ENCODE measurements at places on chromosomes 3 and 15. TPM values are rescaled to one million over a fixed set of nuclear protein-coding genes. Genes with fewer than 3 reads are reported as not detected.

The GPR149 gene
- polyA plus RNA-seq: not detected

- no peaks in the 10 kb centered on the region for H3K4me1 ChIP-seq
- DNase-seq: no peak
- H3K36me3 ChIP-seq: no peaks in the 10 kb centered on the region
- no peak overlapping the region for H3K4me3 ChIP-seq
- no peaks in the 10 kb centered on the region for H3K27me3 ChIP-seq
Measured at GRCh38 chr15:81491414-81492096, 117.5 kb upstream of the TMC3 start.

DNA sequence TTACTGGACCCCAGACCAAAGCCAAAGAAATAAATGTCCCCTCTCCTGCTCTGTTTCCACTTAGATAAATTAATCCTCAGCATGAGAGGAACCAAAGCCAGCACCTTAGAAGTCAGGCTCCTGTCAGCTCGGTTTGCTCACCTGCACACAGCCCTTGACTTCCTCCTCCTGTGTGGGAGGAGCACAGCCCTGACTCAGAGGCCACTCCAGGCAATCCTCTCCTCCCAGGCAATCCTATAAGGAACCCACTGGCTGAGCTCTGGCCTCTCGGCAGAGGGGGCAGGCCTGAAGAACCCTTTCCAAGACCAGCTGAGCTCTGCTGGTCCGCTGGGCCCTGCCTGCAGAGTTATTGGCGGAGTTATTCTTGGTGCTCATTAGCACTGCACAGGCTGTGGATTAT is 30.8 kb downstream of the LIPC start:
- peaks cover 94% of the 10 kb centered on the region for H3K4me1 ChIP-seq
- DNase-seq: no peak
- no peaks in the 10 kb centered on the region for H3K27me3 ChIP-seq

DNA sequence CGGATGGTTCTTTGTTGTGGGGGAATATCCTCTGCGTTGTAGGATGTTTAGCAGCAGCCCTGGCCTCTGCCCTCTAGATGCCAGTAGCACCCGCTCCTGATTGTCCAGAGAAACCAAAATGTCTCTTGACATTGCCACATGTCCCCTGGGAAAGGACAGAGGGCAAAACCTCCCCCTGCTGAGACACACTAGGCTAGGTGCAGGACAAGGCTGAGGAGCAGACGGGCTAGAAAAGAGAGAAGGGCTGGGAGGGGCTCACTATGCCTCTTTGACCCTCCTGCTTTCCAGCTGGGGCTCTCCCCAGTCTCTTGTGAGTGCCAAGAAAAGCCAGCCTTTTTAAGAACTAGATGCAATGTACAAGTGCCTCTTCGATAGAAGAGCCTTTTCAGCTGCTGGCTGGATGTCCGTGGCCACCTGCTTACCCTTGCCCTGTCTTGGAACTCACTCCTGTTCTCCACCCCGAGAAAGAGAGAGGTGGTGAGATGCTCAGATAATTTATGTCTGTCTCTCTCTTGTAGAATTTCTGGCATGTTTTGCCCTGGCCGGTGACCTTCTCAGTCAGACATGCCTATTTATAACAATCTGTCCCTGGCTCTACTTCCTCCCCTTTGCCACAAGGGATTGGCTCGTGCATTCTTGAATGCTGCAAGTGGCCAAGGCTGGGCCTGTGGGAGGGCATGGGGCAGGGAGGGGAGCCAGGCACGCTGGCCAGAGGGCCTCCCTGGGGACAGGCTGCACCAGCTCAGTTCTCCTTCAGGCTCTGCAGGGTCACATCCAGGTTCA is 142.6 kb downstream of the RPLP1 start:
- peaks cover 36% of the 10 kb centered on the region for H3K4me1 ChIP-seq
- no peaks in the 10 kb centered on the region for H3K36me3 ChIP-seq
- peaks cover 20% of the 10 kb centered on the region for H3K27me3 ChIP-seq
- DNase-seq: no peak

GRCh38 chr15:40992241-40992741 is 39.0 kb downstream of the CHAC1 start:
- H3K36me3 ChIP-seq: peaks cover 51% of the 10 kb centered on the region
- H3K27me3 ChIP-seq: no peaks in the 10 kb centered on the region
- H3K4me3 ChIP-seq: no peak overlapping the region
- no peaks in the 10 kb centered on the region for H3K4me1 ChIP-seq
- H3K27ac ChIP-seq: no peak overlapping the region
- DNase-seq: no peak

GRCh38 chr15:45714590-45715488 is 80.0 kb downstream of the SQOR start:
- H3K27ac ChIP-seq: no peak overlapping the region
- H3K4me1 ChIP-seq: peaks cover 7% of the 10 kb centered on the region
- H3K4me3 ChIP-seq: no peak overlapping the region
- H3K36me3 ChIP-seq: no peaks in the 10 kb centered on the region
- H3K27me3 ChIP-seq: no peaks in the 10 kb centered on the region
- peak; percentile 51 for DNase-seq

Data from HepG2 (cell line).